ENCODE measurements at places on chromosomes 13 and 19. TPM values are rescaled to one million over a fixed set of nuclear protein-coding genes. Genes with fewer than 3 reads are reported as not detected.

Gene OR7G2
- total RNA-seq: not detected

Gene CEACAM4
- total RNA-seq: not detected

Gene NLRP7
- not detected for total RNA-seq

Gene KL
- total RNA-seq: not detected

Gene PLIN4
- 1.4 TPM for total RNA-seq

Gene SPIB
- not detected for total RNA-seq

- DNase-seq: no peak
Measured at GRCh38 chr13:45800485-45800884, 51.1 kb downstream of the SIAH3 start.

- DNase-seq: no peak
Measured at GRCh38 chr19:51427201-51427600, 9.8 kb upstream of the SIGLEC10 start.

DNA sequence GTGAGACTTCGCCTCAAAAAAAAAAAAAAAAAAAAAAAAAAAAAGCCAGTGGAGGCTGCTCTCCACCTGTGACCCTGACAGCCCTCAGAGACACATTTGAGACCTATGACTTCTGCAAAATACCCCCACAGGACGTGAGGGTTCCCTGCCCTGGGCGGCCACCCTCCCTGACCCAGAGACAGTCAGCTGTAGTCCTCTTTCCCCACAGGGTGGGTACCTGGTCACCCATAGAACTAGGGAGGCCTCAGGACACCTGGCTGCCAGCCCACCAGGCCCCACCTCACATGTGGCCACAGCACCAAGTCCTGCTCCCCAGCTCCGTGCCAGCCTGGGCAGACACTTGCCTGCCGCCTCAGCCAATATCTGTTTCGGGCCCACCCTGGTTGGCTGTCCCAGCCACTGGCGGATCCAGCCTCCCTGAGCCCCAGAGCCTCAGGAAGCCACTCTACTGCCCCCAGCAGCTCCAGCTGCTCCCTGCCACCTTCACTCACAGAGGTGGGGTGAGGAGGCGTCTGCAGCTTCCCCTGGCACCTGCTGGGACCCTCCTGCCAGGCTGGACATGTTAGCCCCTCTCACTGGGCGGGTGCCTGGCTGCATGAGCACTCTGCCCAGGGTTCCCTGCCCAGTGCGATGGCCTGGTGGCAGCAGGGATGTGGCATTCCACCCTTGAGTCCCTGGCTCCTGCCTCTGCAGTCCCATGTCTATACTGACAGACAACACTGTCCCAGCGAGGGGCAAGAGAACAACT is 6.9 kb downstream of the MKNK2 start:
- no peak for DNase-seq

GRCh38 chr19:48955308-48955958 is 758 bp downstream of the BAX start:
- no peak for DNase-seq

GRCh38 chr19:53878776-53879139 is 3.2 kb upstream of the PRKCG start:
- DNase-seq: no peak

DNA sequence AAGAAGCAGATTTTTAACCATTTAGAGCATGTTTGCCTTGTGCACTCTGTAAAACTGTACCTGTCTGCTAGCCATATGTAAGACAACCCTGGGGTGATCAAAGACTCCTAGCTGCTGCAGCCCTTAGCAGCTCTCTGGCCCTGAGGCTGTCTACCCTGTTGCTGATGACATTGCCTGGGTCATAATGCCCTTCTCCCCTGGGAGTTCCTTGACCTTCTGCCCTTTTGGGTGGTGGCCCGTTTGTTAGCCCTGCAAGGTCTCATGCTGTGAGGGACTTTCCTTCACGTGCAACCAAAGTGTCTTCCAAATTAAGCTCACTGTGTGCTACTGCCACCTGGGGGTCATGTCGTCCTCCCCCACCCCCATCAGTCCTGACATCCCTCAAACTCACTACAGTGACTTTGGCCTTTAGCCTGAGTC is 7.4 kb downstream of the GPC6 start:
- peak; percentile 50 for DNase-seq

- peak; percentile 12 for DNase-seq
Measured at GRCh38 chr19:17860993-17861360, 1.3 kb downstream of the RPL18A start.

GRCh38 chr19:13887517-13887916 is 10.6 kb downstream of the NANOS3 start:
- DNase-seq: peak; percentile 38

- peak; percentile 100 for DNase-seq
Measured at GRCh38 chr19:49766007-49766929, 533 bp upstream of the AP2A1 start.

- DNase-seq: peak; percentile 45
Measured at GRCh38 chr13:79548902-79549301, 67.9 kb downstream of the NDFIP2 start.

Data from MCF 10A (cell line).